ENCODE measurements at places on chromosomes 6 and 20. TPM values are rescaled to one million over a fixed set of nuclear protein-coding genes. Genes with fewer than 3 reads are reported as not detected.

Gene ZNF165
- 1.6 TPM for total RNA-seq

Gene ATP9A
- total RNA-seq = 4.9 TPM

Gene FLOT1
- 87.2 TPM for total RNA-seq

Gene DLK2
- 11.0 TPM for total RNA-seq

Gene LHFPL5
- total RNA-seq = not detected

Gene CRISP3
- not detected for total RNA-seq

Gene RAET1L
- total RNA-seq = 0.22 TPM

Data from placental epithelial cell (primary cell).